ENCODE measurements at places on chromosomes 7 and 10.
A peak's percentile ranks its signal among the peaks of the same experiment; 100 is the strongest.

- DNase-seq: no peak
Measured at GRCh38 chr7:117564080-117564479, 84.3 kb downstream of the CFTR start.

DNA sequence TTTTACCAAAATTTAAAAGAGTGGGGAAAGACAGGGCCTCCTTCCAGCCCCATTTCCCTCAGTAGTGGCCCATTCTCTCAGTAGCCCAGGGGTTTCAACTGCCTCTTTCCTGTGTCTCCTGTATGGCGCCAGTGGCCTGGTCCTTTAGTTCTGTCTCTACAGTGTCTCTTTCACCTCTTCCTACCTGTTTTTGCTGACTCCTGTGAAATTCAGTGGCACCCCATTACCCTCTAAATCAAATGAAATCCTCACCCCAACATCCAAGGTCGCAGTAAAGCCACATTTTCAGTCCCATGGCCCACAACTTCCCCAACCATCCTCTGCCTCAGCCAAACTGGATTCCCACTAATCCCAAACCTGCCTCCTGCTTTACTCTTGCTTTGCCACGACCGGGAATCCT, 200.7 kb downstream of the IPMK start:
- no peak for DNase-seq

- peak; percentile 74 for DNase-seq
Measured at GRCh38 chr10:123136806-123137642, 1.3 kb downstream of the HMX3 start.

DNA sequence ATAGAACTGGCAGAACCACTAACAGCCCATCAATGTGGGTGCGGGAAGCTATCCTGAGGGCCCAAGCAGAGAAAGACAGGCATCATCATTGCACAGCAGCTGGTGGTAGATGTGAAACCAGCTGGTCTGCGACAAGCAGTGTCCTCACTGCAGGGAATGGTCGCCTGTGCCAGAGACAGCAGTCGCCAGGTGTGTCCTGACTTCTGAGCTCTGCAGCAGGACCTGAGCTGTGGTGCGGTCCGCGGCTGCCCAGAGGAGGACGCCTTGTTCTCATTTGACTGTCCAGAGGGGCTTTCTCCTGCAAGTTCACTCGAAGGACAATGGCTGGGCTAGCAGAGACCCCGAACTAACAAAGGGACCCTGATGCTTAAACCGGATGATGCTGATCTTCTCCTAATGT, 97.4 kb downstream of the LRRC18 start:
- DNase-seq: no peak

- DNase-seq: no peak
Measured at GRCh38 chr10:58653139-58653538, 140.5 kb downstream of the BICC1 start.

DNA sequence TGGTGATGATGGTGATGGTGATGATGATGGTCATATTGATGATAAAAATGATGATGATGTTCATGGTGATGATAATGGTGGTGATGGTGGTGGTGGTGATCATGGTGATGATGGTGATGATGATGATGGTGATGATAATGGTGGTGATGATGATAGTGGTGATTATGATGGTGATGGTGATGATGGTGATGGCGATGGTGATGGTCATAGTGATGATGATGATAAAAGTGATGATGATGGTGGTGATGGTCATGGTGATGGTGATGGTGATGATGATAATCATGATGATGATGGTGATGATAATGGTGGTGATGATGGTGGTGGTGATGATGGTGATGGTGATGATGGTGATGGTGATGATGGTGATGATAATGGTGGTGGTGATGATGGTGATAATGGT, 478.7 kb downstream of the TYW1 start:
- DNase-seq: no peak

Data from ecto neural progenitor cell (in vitro differentiated cells).